ENCODE measurements at places on chromosomes 2 and 18.

DNA sequence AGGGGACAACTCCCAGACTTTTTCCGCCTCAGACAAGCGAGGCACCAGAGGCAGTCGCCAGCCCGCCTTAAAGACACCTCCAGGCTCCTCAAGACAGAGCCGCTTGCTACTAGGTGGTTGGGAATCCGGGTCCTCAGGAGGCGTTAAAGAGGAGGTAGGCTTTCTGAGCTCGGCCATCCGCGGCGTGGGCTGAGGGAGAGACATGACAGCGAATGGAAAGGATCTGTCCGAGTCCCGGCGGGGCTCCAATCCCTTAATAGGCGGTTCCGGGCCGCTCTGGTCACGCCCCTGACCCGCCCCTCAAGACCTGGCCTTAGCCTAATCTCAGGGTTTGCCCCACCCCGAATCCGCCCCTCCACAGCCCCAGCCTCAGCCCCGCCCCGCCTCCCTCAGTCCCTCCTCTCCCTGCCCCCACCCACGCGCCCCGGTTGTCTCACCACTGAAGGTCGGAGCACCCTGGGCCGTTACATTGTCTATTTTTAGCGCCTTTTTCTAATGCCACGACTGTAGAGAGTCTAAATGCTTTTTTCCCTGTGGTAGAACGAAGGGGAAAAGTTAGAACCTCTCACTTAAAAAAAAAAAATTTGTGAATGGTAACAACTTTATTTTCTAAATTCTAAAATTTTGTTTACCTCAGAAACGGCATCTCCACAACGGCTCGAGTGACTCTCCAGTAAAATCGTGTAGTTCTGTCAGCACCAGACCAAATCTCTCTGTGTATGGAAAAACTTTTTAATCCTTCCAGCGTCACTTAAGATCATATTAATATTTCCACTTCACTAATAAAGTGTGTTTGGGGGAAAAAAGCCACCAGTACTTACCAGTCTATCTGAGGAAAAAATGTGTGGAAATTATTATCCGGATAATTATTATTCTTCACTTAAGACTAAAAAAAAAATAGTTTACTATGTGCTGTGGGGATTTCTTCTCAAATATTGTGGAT, at the start of gene RAD51AP2:
Gene RAD51AP2 (minus strand): TSS at position 229 of the 943 bp plus-strand sequence. CDS start 25 bp downstream, at position 204.
- DNase-seq: peak; percentile 81

- DNase-seq: no peak
Measured at GRCh38 chr2:19810637-19811036, 91.1 kb downstream of the TTC32 start.

GRCh38 chr18:61851940-61852451, 40.8 kb downstream of the RNF152 start:
- DNase-seq: no peak

DNA sequence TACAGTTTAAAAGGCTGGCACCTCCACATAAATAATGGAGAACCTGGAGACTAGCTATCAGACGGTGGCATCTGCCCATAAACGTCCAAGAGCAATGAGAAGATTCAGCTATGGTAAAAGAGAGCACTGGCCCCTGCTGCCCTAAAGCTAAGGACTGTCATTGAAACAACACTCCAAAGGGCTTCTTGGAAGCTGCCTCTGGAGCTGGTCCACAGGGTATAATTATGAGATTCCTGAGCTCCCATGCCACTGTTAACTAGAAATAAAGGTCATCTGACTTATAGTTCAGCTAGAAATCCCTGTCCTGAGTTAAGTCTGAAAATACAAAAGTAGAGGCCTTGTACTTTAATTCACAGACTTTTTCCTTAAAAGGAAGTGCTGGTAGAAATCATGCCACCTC, 39.9 kb upstream of the RBMS1 start:
- no peak for DNase-seq

- DNase-seq: no peak
Measured at GRCh38 chr2:239601201-239601851, 200.5 kb upstream of the HDAC4 start.

DNA sequence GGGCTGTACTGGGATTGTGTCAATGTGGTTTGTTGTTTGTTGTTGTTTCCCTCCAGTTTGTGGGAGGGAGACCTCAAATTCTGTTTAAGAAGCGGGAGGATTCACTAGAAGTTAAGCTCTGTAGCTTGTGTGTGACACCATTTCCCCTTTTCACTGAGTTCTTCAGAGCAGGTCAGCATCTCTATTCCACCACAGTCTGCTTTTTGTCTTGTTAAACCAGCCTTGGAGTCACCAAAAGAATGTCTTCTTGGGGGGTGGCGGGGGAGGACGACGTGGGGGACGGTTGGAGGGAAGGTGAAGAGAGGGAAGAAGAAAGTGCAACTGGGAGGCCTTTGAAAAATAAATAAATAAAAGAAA, 2.3 kb upstream of the BCL11A start:
- no peak for DNase-seq

- no peak for DNase-seq
Measured at GRCh38 chr2:145638675-145639074, 1118.8 kb upstream of the ZEB2 start.

GRCh38 chr2:5803547-5803946, 111.4 kb downstream of the SOX11 start:
- no peak for DNase-seq

- DNase-seq: no peak
Measured at GRCh38 chr2:22950431-22950830, 434.5 kb upstream of the KLHL29 start.

GRCh38 chr2:114203679-114204078, 238.8 kb upstream of the DPP10 start:
- DNase-seq: no peak

DNA sequence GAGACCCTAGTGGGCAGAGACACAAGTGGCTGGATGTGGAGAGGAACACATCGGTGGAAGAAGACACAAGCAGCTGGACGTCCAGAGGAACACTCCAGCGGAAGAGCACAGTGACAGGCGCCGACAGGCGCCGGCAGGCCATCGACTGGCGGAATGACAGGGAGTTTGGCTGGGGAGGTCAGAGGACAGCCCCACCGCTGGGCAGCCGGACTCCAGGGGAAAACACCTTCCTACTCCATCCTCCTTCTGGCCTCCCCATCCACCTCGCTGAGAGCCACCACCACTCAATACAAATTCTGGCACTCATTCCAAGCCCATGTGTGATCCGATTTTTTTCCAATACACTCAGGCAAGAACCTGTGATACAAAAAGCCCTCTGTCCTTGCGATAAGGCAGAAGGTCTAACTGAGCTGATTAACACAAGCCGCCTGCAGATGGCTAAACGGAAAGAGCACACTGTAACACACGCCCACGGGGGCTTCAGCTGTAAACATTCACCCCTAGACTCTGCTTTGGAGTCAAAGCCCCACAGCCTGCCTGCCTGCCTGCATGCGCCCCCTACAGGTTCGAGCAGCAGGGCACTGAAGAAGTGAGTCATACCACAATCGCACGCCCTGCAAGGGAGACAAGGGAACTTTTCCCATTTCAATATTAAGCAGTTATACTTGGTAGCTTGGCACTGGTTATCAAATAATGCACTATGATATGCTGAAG, 50.2 kb upstream of the LRP1B start:
- no peak for DNase-seq

- DNase-seq: peak; percentile 54
Measured at GRCh38 chr18:48828691-48829442, 121.9 kb downstream of the SMAD7 start.

DNA sequence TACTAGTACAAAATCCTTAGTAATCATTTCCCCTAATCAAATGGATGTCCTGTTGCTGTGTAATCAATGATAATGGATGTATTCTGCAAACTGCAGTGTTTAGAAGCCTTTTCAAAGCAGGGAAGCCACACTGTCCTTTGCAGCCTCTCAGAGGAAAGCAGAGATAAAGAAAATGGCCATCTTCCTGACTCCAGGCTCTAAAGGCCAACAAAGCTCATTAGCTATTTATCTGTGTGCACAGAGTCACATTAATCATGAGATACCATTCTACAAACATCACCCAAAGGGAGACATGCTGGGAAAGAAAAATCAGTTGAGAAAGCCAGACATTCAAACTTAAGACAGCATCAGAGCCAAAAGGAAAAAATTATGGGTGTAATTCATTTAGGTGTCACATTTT, 165.0 kb downstream of the RAD51AP2 start:
- DNase-seq: no peak

DNA sequence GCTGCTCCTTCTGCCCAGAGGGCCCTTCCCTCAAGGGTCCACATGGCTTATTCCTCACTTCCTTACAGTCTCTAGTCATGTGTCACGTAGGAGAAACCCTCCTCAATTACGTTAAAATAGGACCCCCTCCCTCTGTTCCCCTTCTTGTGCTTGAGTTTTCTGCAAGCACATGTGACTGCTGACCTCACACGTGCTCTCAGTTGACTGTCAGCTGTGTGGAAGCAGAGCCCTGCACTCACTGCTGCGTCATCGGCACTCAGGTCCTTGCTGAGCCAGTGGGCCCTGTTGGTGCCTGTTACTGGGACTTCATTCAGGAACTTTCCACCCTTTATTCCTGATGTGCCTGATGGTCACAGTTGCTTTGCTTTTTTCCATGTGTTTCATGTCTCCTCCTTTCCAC, 11.1 kb downstream of the ATG16L1 start:
- no peak for DNase-seq

DNA sequence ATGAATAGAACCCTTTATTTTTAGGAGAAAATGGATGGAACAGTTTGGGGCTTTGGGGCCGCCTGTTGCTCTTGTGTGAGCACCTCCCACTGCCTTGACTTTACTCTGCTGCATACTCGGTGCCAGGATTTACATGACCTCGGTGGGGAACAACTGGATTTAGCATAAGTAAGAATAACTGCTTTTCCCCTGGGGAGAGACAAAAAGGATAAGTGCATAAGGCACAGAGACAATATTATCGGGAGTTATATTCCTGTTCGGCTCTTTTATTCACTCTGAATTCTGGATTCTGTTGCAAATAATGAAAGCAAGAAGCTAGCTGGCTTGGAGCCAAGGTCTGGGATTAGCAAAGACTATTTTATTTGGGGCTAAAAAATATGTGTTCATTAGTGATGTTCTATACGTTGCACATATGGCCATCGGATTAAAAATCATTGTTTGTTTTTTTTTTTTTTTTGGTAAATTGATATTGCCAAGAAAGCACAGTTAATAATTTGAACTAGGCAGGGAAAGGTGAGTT, 69.8 kb downstream of the CYBRD1 start:
- no peak for DNase-seq

- no peak for DNase-seq
Measured at GRCh38 chr2:22867973-22868372, 517.0 kb upstream of the KLHL29 start.

DNA sequence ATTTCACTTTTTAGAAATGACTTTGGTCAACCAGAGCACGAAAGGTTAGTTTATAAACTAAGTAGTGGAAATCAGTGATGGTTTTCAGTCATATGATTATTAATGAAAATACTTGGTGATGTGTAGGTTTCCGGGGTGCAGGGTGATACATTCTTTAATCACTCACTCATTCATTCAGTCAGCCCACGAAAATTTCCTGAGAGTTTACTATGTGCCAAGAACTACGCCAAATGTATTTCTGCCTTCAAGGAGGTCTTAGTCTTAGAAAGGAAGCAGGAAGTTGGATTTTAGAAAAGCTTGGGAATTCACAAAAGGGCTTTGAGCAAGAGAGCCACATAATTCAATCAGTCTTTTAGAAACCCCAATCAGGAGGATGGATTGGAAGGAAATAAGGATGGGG, 543.6 kb downstream of the PLCL1 start:
- DNase-seq: no peak

DNA sequence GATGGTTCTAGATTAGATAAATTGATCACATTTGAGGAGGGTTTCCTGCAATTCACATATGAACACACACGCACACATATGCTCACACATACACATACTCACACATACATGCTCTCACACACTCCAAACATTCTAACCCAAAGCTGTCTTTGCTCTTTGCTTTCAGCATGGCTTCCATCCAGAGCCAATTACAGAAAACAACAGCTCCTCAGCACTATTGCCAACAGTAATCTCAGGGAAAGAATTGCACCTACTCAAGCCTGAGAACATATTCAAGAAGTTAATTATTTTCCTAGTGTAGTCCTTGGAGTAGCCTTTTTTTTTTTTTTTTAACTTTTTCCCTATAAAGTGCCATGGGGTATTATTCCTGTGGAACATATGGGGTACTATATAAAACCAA, 246.9 kb upstream of the PARD3B start:
- DNase-seq: no peak

DNA sequence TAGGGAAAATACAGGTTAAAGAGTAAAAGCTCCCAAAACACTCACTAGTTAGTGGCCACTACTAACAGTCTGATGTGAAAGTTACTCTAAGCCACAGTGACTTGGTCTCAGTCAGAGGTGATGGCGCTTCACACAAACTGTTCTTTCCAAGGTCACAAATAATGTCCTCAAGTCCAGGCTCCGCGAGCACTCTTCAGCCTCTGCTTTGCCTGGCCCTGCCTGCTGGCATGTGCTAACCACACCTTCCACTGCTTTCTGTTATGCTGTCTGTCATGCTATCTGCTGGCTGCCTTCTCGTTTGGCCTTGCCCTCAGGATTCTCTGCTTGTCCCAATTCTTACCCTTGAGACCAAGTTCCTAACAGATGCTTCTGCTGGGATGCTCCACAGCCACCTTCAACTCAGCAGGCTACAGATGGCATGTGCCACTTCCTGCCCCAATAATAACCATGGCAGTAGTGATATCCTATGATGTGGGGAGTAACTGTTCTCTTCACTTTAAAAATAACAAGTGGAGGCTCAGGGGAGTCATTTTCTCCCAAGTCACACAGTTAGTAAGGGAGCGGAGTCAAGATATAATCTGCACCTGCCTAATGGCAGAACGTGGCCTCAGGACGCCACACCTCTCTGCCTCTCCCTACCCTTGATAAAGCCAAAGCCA, 75.7 kb downstream of the ZAP70 start:
- no peak for DNase-seq

DNA sequence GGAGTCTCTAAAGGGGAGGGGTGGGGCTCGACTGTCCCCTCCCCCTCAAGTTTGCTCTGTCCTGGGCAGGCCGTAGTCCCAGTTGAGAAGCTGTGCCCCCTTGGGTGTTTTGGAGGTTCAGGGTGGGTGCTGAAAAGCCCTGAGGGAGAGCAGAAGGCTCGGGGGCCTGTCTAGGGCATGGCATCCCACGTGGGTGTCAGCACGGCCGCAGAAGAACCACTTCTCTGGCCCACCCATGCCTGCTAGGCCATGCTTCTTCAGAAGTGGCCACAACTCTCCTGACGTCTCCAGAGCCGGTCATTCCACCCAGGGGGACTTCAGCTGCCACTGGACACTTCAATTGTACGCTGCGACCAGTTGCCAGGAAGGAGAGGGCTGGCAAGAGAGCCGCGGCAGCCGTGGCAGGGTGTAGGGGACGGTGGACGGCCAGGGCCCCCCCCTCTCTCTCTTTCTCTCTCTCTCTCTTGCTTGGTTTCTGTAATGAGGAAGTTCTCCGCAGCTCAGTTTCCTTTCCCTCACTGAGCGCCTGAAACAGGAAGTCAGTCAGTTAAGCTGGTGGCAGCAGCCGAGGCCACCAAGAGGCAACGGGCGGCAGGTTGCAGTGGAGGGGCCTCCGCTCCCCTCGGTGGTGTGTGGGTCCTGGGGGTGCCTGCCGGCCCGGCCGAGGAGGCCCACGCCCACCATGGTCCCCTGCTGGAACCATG, at the start of gene INPP5D:
Gene INPP5D (plus strand): TSS at position 546 of the 704 bp plus-strand sequence. CDS start 137 bp downstream, at position 683.
- peak; percentile 67 for DNase-seq

Data from ureter (tissue), 1 donor.